ENCODE measurements at places on chromosomes 5 and 9. TPM values are rescaled to one million over a fixed set of nuclear protein-coding genes. Genes with fewer than 3 reads are reported as not detected.

- no peaks in the 10 kb centered on the region for H3K27me3 ChIP-seq
- H3K4me1 ChIP-seq, result no peaks in the 10 kb centered on the region
- DNase-seq, result no peak
- H3K36me3 ChIP-seq, result peaks cover 6% of the 10 kb centered on the region
Measured at GRCh38 chr5:151483176-151483575, 35.8 kb downstream of the SLC36A1 start.

DNA sequence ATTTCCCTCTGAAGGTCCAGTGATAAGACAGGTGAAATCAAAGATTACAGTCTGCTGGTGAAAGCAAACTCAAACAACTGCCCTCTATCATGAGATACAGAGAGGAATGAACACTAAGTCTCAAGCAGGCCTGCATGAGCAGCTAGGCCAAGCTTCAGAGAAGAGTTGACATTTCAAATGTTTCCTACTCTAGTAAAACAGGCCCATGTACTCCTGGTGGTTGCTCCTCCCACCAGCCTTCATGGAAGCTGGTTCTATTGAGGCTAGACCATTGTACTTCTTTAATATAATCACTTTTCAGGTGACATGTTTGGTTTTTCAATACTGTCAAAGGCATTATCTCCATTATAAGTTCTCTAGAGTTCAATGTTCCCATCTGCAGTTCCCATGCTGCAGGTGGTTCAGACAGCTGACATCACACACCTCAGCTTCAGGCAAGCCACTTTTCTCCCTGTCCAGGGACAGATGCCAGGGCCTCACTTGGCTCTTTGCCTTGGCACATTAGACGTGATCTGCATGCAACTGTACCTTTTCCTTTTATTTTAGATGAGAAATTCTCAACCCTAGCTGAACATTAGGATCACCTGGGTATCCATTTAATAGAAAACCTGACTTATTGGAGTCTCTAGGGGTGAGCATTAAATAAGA lies 89.8 kb downstream of the PIK3R1 start:
- H3K27ac ChIP-seq, result no peak overlapping the region
- no peak overlapping the region for H3K4me3 ChIP-seq
- H3K36me3 ChIP-seq, result peaks cover 1% of the 10 kb centered on the region
- no peaks in the 10 kb centered on the region for H3K27me3 ChIP-seq
- peaks cover 2% of the 10 kb centered on the region for H3K4me1 ChIP-seq
- DNase-seq, result no peak

DNA sequence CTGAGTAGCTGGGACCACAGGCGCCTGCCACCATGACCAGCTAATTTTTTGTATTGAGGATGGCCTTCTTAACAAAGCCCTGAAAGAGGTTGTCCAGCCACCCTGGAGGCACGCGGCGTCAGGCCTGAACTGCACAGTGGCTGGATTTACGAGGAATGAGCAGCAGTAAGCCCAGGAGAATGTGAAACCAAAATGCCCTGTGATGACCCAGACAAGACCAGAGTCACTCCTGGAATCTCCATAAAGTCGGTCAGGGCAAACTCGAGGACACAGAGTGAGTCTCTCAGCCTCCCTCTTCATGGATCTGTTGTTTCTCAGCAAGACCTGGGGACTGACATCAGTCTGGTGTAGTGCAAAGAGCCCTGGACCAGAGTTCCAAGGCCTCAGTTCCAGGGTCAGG lies 53.2 kb upstream of the C5orf58 start:
- H3K4me1 ChIP-seq, result no peaks in the 10 kb centered on the region
- H3K36me3 ChIP-seq, result no peaks in the 10 kb centered on the region
- no peak overlapping the region for H3K27ac ChIP-seq

- no peak for DNase-seq
- H3K4me1 ChIP-seq, result no peaks in the 10 kb centered on the region
- no peaks in the 10 kb centered on the region for H3K36me3 ChIP-seq
- H3K27me3 ChIP-seq, result no peaks in the 10 kb centered on the region
- H3K4me3 ChIP-seq, result no peak overlapping the region
Measured at GRCh38 chr5:159186319-159186718, 23.0 kb downstream of the RNF145 start.

DNA sequence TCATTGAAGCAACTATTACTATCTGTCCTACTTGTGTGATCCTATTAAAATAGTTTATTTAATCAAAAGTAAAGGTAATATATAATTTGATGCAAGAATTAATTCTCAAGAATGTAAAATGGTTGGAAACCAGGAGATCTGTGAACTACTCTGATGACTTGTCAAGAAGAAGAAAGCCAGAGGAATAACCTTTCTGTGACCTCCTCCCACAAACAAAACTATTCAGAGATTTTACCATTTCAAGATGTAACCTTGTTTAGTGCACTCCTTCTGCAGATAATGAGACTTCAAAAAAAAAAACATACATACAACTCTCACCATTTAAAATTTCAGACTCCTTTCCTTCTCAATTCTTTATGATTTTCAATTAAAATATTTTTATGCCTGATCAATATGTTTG lies 79.5 kb downstream of the RFX3 start:
- H3K27me3 ChIP-seq, result no peaks in the 10 kb centered on the region
- H3K4me1 ChIP-seq, result no peaks in the 10 kb centered on the region
- H3K27ac ChIP-seq, result no peak overlapping the region
- DNase-seq, result no peak
- no peaks in the 10 kb centered on the region for H3K36me3 ChIP-seq
- no peak overlapping the region for H3K4me3 ChIP-seq

GRCh38 chr5:144203750-144204596 lies 33.3 kb downstream of the KCTD16 start:
- no peak overlapping the region for H3K27ac ChIP-seq
- no peak overlapping the region for H3K4me3 ChIP-seq
- no peaks in the 10 kb centered on the region for H3K36me3 ChIP-seq
- H3K4me1 ChIP-seq, result no peaks in the 10 kb centered on the region
- DNase-seq, result no peak

GRCh38 chr5:96816991-96817390 lies 9.2 kb upstream of the ERAP1 start:
- H3K27ac ChIP-seq, result no peak overlapping the region
- no peaks in the 10 kb centered on the region for H3K36me3 ChIP-seq
- DNase-seq, result no peak
- no peak overlapping the region for H3K4me3 ChIP-seq
- H3K4me1 ChIP-seq, result no peaks in the 10 kb centered on the region

DNA sequence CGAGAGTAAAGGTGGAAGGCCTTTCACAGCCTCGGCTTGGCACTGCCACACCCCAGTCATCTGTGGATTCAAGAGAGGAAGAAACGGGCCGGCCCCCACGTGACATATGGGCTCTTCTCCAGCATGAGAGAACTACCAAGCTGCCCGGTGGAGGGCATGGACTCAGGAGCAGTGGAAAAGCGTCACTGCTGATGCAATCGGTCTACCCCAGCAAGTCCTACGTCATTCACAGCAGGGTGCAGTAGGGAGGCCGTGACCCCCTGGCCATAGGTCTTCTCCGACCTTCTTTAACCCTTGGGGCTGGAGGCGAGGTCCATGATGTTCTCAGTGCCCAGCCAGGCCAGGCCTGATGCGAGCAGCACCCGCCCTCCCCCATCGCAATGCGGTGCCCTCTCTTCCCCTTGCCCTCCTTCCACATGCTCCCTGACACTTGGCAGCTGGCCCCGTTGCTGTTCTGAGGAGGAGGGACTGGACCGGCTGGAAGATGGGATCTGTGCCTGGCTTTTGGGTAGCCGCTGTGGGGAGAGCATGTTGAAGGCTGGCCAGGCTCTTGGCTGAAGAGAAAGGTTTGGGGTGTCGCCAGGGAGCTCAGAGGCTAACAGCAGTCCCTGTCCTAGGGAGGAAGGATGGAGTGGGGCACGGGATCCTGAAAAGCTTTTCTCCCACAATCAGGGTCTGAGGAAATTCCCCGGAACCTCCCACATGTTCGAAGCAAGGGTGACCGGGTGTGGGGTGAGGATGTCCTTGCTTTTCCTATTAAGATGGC lies 89.8 kb downstream of the LIFR start:
- H3K36me3 ChIP-seq, result no peaks in the 10 kb centered on the region

GRCh38 chr5:165029099-165029870 lies 1523.9 kb downstream of the MAT2B start:
- DNase-seq, result no peak
- no peak overlapping the region for H3K27ac ChIP-seq
- H3K36me3 ChIP-seq, result no peaks in the 10 kb centered on the region

DNA sequence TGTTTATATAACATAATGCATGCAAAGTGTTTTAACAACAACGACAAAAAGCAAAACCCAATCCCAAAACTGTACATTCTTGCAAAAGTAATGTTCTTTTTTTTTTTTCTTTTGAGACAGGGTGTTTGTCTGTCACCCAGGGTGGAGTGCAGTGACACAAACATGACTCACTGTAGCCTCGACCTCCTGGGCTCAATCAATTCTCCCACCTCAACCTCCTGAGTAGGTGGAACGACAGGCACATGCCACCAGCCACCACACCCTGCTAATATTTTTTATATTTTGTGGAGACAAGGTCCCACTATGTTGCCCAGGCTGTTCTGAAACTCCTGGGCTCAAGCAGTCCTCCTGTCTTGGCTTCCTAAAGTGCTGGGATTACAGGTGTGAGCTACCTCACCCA lies 13.6 kb upstream of the HAVCR1 start:
- DNase-seq, result no peak
- H3K36me3 ChIP-seq, result no peaks in the 10 kb centered on the region
- no peak overlapping the region for H3K4me3 ChIP-seq
- H3K27ac ChIP-seq, result no peak overlapping the region
- H3K4me1 ChIP-seq, result peaks cover 3% of the 10 kb centered on the region

GRCh38 chr5:81019748-81020147 lies 59.6 kb downstream of the RASGRF2 start:
- H3K4me3 ChIP-seq, result no peak overlapping the region
- H3K27ac ChIP-seq, result no peak overlapping the region
- no peaks in the 10 kb centered on the region for H3K27me3 ChIP-seq
- H3K36me3 ChIP-seq, result no peaks in the 10 kb centered on the region

- no peak for DNase-seq
- no peaks in the 10 kb centered on the region for H3K4me1 ChIP-seq
- H3K27ac ChIP-seq, result no peak overlapping the region
Measured at GRCh38 chr9:121878271-121878822, 214.8 kb downstream of the TTLL11 start.

PCDHB7 gene
- 6.7 TPM for total RNA-seq

MLANA gene
- total RNA-seq, result not detected

PCDHGB5 gene
- total RNA-seq, result 18.2 TPM

NDUFAF2 gene
- total RNA-seq, result 26.1 TPM

NR5A1 gene
- total RNA-seq, result not detected

LCN9 gene
- not detected for total RNA-seq

FBLL1 gene
- total RNA-seq, result not detected

FOXE1 gene
- not detected for total RNA-seq

KLF4 gene
- 87.8 TPM for total RNA-seq
